MM.1S (cell line): ENCODE measurements at places on chromosomes 13 and 19.

DNA sequence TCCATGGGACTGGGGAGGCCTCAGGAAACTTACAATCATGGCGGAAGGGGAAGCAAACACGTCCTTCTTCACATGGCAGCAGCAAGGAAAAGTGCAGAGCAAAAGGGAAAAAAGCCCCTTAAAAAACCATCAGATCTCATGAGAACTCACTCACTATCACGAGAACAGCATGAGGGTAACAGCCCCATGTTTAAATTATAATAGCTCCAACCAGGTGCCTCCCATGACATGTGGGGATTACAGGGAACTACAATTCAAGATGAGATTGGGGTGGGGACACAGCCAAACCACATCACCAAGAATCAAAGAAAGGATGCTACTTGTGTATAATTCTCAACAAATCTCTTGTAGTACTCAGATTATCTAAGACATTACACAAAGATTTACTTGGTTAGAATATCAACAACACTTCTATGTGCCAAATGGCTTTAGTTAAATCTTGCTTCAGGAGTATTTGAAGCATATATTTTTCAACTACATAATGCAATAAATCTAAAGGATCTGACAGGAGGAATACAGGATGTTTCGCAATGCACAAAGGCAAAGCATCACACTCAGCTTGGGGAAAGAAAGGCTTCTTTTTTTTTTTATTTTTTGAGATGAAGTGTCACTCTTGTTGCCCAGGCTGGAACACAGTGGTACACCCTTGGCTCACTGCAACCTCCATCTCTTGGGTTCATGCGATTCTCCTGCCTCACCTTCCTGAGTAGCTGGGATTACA is 180.0 kb downstream of the LHFPL6 start:
- H3K27ac ChIP-seq, result no peak overlapping the region
- H3K4me3 ChIP-seq, result no peak overlapping the region
- no peaks in the 10 kb centered on the region for H3K27me3 ChIP-seq
- no peaks in the 10 kb centered on the region for H3K36me3 ChIP-seq
- no peaks in the 10 kb centered on the region for H3K4me1 ChIP-seq
- DNase-seq, result no peak

DNA sequence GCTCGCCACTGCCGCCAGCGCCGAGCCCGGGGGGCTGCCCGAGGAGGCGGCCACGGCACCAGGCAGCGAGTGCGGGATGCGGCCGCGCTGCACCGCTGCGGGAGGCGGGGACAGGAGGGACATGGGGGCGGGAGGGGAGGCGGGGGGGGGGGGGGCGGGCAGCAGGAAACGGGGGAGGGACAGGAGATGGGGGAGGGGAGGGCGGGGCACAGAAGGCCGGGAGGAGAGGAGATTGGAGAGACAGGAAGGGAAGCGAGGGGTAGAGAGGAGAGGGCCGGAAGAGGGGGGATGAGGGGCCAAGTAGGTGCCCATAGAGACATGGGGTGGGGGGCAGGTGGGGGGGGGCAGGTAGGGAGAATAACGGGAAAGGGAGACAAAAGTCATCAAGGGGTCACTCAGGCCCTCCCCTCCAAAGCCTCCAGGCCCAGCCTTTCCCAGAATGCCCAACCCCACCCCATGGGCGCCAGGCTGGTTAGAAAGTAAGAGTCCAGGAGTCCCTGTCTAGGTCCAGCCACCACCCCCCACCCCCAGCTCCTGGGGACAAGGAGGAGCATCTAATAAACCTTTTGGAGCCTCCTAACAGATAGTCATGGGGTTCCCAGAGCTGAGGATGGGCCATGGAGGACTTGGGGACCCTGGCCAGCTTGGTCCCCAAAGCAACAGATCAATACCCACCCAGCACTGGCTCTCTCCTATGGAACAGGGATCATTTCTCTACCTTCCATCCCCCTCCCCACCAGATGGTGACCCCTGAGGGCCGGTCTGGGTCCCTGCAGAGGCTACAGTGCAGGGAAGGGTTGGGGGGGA is 9.5 kb downstream of the NR2F6 start:
- no peak overlapping the region for H3K27ac ChIP-seq
- DNase-seq, result no peak
- 0 out of 2 replicates have a peak, but pooled peaks cover 4% of the 10 kb centered on the region for H3K4me1 ChIP-seq

DNA sequence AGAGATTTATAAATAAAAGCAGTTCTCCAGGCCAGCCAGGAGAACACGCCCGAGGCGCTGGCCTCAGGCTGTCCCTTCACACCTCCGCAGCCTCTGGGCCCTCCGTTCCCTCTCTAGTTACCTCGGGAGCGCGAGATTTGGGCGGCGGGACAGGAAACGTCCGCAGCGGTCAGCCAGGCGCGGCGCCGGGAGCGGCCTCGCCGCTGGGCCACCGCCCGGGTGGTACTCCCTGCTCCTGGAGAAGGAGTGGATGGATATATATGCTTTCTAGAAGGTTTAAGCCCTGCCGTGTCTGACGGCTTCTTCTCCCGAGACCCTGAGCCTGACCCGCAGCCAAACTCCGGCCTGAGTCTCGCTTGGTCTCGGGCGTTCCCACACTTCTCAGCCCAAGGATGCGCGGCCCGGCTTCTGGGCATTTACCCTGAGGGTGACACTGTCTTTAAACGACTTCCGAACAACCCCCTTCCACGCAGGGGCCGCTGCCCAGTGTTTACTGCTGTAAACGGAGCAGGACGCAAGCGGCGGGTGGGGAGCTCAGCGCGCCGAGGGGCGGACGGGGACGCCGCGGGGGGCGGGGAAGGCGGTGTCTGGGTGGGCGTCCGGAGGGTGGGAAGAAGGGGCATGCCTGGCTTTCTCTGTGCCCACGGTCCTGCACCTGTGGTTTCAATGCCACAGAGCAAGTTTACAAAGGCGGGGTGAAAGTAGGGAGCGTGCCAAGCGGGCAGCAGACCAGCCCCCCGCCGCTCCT is 2.0 kb upstream of the ZIC2 start:
- no peak for DNase-seq
- H3K27ac ChIP-seq, result no peak overlapping the region
- peaks cover 18% of the 10 kb centered on the region; the same call in 1 of the 2 replicates for H3K27me3 ChIP-seq
- no peaks in the 10 kb centered on the region for H3K4me1 ChIP-seq

- no peaks in the 10 kb centered on the region for H3K36me3 ChIP-seq
- no peak overlapping the region for H3K4me3 ChIP-seq
- no peaks in the 10 kb centered on the region for H3K27me3 ChIP-seq
- DNase-seq, result no peak
- no peak overlapping the region for H3K27ac ChIP-seq
- no peaks in the 10 kb centered on the region for H3K4me1 ChIP-seq
Measured at GRCh38 chr13:29499506-29500165, 95.9 kb downstream of the SLC7A1 start.

DNA sequence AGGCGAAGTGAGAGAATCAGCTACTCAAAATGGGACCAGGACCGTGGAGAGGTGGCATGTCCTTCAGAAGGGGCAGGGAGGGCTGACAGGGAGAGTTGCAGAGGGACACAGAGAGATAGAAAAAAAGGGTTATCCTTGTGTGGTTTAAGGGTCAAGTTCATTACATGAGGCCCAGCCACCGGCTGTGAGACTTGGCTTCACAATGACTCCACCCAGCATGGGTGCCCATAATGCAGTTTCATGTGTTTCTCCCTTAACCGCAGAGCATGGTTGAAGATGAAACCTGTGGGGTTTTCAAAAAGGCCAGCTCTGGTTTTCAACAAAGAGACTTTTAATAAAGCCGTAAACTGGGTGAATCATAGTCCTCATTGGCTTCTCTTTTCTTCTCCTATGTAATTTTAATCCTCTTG is 164.6 kb downstream of the KLF5 start:
- peaks cover 12% of the 10 kb centered on the region; the same call in 1 of the 2 replicates for H3K4me1 ChIP-seq
- H3K27ac ChIP-seq, result no peak overlapping the region
- H3K27me3 ChIP-seq, result peaks cover 21% of the 10 kb centered on the region
- peak; percentile 94 for DNase-seq
- H3K4me3 ChIP-seq, result no peak overlapping the region
- no peaks in the 10 kb centered on the region for H3K36me3 ChIP-seq

DNA sequence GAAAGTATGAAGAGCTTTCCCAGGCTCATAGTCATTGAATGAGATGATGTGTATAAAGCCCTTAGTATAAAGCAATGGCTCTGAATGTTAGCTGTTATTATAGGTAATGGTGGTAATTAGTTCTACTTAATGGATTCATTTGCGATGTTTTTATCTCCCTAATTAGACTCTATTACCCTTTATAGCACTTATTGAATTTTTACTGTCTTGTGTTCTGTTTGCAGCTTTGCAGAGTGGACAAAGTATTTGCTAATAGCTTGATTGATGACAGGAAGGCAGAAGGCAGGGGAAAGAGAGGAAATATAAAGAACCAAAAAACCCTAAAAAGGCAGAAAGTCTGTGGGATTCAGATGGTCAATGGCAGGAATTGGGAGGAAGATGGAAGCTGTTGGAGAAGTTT is 524.4 kb upstream of the SPRY2 start:
- no peaks in the 10 kb centered on the region for H3K27me3 ChIP-seq
- DNase-seq, result no peak
- no peaks in the 10 kb centered on the region for H3K36me3 ChIP-seq
- no peak overlapping the region for H3K4me3 ChIP-seq
- H3K27ac ChIP-seq, result no peak overlapping the region

DNA sequence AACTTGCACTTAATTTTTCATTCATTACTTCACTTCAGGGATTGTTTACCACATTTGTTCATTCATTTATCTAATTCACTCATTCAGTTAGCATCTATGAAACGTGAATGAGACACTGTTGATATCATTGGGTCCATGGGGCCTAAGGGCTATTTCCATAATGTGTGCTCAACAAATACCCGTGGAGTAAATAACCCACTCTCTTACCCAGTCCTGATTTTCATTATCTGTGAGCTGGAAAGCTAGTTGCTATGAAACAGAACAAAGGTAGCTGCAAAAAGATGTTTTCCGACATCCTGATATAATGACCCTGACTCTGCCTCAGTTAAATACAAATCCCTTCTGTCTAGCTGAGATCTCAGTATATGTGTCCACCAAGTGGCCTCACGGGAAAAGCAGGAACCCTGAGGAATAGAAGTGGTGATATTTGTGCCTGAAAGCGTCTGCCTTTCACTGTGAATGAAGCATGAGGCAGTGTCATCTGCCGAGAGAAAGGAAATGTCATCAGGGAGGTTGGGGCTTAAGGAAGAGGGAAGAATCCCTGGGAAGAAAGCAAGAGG is 63.8 kb downstream of the SERTM1 start:
- H3K27me3 ChIP-seq, result no peaks in the 10 kb centered on the region
- no peaks in the 10 kb centered on the region for H3K36me3 ChIP-seq
- H3K4me1 ChIP-seq, result no peaks in the 10 kb centered on the region
- no peak overlapping the region for H3K4me3 ChIP-seq
- no peak overlapping the region for H3K27ac ChIP-seq

GRCh38 chr19:56193981-56194640 is 3.5 kb downstream of the ZSCAN5B start:
- DNase-seq, result no peak
- no peak overlapping the region for H3K27ac ChIP-seq
- peaks cover 61% of the 10 kb centered on the region for H3K27me3 ChIP-seq
- no peaks in the 10 kb centered on the region for H3K4me1 ChIP-seq
- no peaks in the 10 kb centered on the region for H3K36me3 ChIP-seq
- no peak overlapping the region for H3K4me3 ChIP-seq

- H3K4me3 ChIP-seq, result no peak overlapping the region
- H3K36me3 ChIP-seq, result no peaks in the 10 kb centered on the region
- H3K27me3 ChIP-seq, result no peaks in the 10 kb centered on the region
- no peaks in the 10 kb centered on the region for H3K4me1 ChIP-seq
Measured at GRCh38 chr13:40220299-40220935, 446.0 kb downstream of the FOXO1 start.

GRCh38 chr13:99522298-99522697 is 21.0 kb downstream of the TM9SF2 start:
- H3K4me3 ChIP-seq, result no peak overlapping the region
- H3K4me1 ChIP-seq, result no peaks in the 10 kb centered on the region
- no peaks in the 10 kb centered on the region for H3K27me3 ChIP-seq
- H3K27ac ChIP-seq, result no peak overlapping the region
- no peak for DNase-seq

DNA sequence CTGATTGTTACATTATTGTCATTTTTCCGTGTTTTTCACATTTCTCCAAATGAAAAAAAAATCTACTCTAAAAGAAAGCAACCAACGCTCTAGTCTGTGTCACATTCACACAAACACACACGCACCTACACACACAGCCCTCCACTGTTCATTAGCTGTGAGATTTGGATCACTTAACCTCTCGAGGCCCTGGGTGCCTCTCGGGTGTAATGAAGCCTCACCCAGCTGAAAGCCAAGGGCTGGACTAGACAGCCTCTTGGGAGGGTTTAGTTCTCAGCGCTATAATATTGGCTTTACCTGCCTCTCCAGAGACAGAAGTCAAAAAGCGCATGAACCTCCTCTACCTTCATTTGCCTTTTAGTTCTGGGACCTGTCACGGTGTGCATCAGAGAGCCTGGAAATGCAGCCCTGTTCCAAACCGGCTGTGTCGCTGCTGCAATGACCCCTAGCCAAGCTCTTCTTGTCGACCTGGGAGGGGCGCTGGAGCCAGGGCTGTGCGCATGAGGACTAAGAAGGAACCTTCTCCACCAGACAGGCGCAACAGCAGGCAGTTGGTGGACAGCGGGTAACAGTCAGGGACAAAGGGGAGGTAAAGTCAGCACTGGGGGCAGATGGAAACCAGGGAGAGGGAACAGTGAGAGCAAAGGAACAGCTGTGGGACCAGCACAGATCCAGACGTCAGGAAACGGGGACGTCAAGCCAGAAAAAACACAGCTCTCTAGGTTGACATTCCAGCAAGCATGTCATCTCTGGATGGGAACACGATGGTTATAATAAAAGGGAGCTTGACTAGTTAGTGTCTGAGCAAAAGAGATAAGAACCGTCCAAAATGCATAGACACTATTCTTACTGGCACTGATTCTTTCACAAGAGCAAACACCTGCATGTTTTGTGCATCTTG is 375.9 kb downstream of the EFNB2 start:
- no peak overlapping the region for H3K4me3 ChIP-seq
- no peak for DNase-seq
- H3K27me3 ChIP-seq, result no peaks in the 10 kb centered on the region
- no peaks in the 10 kb centered on the region for H3K36me3 ChIP-seq
- H3K4me1 ChIP-seq, result no peaks in the 10 kb centered on the region

GRCh38 chr13:25881971-25882451 is 169.8 kb downstream of the SHISA2 start:
- no peak overlapping the region for H3K27ac ChIP-seq
- no peak for DNase-seq
- no peaks in the 10 kb centered on the region for H3K36me3 ChIP-seq
- H3K27me3 ChIP-seq, result no peaks in the 10 kb centered on the region

GRCh38 chr19:1823539-1824251 is 11.6 kb upstream of the ATP8B3 start:
- H3K27ac ChIP-seq, result no peak overlapping the region
- no peaks in the 10 kb centered on the region; the same call in none of the 2 replicates for H3K36me3 ChIP-seq
- no peak overlapping the region for H3K4me3 ChIP-seq
- no peaks in the 10 kb centered on the region for H3K4me1 ChIP-seq
- DNase-seq, result no peak

- no peaks in the 10 kb centered on the region for H3K4me1 ChIP-seq
- no peaks in the 10 kb centered on the region for H3K27me3 ChIP-seq
- H3K4me3 ChIP-seq, result no peak overlapping the region
- no peak overlapping the region for H3K27ac ChIP-seq
- no peaks in the 10 kb centered on the region for H3K36me3 ChIP-seq
Measured at GRCh38 chr13:49399801-49400472, 43.9 kb downstream of the CAB39L start.
